Kidney epithelial cell (primary cell): ENCODE measurements at places on chromosomes 1 and 21.

- DNase-seq = no peak
Measured at GRCh38 chr1:41540886-41541591, 56.6 kb upstream of the EDN2 start.

GRCh38 chr1:78096017-78096416, 50.3 kb downstream of the GIPC2 start:
- no peak for DNase-seq

- DNase-seq = no peak
Measured at GRCh38 chr1:234586892-234587485, 23.0 kb downstream of the IRF2BP2 start.

DNA sequence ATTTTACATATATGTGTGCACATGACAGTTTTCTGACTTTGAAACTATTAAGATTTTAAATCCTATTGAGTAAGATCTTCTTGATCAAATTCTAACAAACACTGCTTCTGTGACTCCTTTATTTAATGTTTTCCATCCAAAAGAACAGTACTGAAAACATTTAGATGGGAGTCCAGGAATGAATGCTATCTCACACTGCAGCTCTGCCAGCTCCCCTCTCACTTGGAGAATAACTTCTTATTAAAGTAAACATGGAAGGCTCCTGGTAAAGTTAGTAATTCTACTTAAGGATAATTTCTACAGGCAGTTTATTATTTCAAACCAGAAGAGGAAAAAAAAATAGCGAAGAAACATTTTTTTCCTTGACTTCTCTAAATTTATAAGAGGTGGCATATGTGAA, 349.1 kb downstream of the DPYD start:
- no peak for DNase-seq

- no peak for DNase-seq
Measured at GRCh38 chr1:228309326-228310067, 97.1 kb downstream of the TRIM11 start.

DNA sequence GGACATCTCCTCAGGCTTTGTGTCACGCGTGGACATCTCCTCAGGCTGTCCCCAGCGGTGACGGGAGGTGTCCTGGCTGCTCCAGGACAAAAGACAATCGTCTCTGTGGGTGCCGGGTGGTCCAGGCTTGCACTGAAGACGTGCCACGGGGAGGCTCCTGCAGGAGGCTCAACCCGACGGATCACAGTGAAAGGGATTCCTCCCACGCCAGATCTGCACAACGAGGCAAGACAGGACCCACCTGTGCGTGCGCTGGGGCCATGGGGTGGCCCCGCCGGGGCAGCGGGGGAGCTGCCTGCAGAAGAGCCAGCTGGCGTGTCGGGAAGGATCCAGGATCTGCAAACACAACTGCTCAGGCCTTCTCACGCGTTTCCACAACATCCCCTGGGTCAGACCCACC, 18.8 kb upstream of the ARHGEF16 start:
- DNase-seq = no peak

- DNase-seq = no peak
Measured at GRCh38 chr1:119310301-119310700, 58.3 kb upstream of the HAO2 start.

DNA sequence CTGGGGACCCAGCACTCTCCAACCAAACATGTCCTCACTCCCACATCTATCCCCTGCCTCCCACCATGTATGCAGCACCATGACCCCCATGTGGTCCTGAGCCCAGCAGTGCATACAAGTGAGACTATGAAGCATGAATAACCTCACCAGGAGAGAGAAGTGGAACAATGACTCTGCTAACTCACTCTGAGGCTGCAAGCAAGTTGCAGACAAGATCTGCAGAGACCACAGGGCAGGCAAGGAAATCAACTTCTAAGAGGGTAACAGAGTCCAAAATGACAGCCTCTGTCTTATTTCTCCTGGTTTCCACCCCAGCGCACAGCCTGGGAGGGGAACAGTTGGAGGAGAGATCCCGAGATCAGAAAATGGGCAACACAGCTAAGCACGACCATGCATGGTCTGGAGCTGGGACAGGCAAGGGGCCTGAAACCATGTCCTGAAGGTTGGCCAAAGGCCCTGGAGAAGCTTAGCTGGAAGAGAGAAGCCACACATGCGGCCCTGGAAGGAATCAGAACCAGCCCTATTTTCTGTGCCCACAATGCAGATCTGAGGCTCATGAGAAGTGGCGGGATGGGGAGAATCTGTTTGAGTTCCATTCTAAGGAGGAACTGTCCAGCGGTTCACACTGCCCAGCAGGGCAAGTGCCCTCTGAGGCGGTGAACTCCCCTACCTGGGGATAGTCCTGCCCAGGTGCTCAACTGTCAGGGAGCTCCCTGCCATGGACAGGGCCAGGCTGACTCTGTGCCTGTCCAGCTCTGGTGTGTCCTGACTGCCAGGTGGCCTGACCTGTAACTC, 12.5 kb upstream of the REN start:
- no peak for DNase-seq

- no peak for DNase-seq
Measured at GRCh38 chr1:25569597-25570396, 26.4 kb downstream of the LDLRAP1 start.

DNA sequence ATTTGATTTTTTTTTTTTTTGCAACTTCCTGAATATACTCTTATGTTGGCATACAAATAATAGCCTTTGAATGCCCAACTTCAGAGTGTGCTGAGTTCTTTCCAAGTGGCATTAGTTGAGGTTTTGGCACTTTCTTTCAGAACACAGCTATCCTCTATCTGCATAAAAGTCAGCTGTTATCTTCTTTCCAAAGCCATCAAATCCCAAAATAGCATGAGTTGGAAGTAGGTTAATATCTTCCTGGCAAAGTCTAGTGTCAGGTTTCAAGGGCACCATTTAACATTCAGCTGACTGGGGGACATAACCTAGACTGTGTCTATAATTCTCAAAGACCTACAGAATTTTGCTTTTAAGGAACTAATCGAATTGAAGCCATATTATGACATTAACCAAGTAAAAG, 223.9 kb downstream of the PLPP3 start:
- no peak for DNase-seq

- no peak for DNase-seq
Measured at GRCh38 chr1:156860113-156860627, 495 bp upstream of the NTRK1 start.

DNA sequence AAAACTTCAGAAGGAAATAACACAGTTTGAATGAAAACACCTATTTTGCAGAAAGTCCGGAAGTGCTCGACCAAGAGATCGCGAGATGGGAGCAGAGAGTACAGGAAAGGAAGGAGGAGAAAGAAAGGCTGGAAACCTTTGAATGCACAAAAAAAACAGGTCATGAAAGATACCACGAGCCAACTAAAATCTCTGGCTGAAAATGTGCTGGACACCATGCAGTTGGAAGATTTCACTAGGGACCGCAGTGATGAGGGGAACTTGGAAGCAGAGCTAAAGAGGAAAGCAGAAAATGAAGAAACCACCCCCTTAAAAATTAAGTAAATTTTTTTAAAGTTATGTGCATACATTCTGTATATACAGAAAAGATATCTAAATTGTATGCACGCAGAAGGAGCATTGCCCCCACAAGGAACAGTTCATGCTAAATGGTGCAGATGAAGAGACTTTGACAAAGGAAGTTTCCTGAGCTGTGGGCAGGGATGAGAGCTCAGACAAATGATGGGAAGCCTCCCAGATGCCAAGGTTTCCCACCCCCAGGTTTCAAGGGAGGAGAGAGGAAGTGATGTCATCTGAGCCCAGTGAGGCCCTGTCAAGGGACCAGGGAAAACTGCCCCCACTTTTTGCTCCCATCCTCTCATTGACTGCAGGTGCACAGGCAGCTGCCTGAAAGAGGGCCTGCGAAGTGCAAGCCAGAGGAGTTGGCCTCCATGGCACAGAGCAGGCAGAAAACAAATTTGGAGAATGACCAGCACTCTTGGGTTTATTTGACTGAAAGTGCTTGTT, 52.5 kb downstream of the ETS2 start:
- no peak for DNase-seq
